Omental fat pad (tissue), 4 donors: ENCODE measurements at places on chromosomes 3 and 15.

DNA sequence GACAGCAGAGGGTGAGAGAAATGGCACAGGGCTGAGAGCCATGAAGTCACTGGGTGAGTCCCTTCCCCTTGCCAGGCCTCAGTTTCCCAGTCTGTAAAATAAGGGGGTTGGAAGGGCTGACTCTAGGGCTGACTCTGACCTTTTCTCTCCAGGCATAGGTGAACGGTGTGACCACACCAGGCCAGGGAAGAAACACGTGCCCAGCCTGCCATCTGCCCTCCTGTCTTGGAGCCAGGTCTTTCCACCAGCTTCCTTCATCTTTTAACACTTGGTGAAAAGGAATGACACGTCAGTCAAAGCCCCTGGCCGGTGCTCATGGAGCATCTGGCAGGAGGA lies 74.4 kb downstream of the CPN2 start:
- DNase-seq, result no peak

DNA sequence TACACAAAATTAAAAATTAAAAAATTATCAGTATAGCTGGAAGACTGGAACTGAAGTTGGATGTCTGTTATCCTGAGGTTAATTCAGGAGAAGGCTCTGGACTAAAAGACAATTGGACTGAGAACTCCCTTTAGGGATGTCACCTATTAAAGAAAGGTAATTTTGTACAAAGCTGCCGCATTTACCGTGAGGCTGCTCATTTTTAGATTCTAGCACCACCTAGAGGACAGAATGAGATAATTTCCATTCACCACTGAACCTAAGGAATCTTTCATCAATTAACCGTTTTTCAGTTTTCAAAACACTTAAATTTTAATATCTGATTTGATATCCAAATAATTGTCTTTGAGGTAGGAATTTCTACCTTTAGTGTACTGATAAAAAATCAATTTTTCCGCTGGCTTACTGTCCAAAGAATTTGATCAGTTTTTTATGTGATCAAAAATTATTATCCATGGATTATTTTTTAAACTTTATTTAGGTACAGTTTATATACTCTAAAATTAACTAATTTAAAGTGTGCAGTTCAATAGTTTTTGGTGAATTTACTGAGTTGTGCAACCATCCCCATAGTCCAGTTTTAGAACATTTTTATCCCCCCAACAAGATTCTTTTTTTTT lies 106.7 kb upstream of the TNIK start:
- no peak for DNase-seq

DNA sequence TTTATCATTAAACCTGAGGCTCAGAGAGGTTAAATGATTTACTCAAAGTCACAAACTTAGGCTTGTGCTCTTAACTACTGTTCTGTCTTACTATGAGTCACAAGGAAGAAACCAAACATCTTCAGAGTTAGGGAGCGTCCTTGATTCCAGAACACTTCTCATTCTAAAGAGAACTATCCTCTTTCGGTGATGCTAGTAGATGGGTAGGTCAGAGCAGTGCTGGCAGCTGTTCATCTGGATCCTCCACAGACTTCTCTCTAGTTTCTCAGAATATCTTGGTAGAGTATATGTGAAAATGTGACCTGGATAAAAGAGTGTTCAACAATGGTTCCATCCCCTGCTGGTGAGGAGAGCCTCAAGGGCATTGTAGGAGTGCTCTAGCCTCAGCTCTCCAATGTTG lies 3.3 kb downstream of the ARL6IP5 start:
- DNase-seq, result no peak

DNA sequence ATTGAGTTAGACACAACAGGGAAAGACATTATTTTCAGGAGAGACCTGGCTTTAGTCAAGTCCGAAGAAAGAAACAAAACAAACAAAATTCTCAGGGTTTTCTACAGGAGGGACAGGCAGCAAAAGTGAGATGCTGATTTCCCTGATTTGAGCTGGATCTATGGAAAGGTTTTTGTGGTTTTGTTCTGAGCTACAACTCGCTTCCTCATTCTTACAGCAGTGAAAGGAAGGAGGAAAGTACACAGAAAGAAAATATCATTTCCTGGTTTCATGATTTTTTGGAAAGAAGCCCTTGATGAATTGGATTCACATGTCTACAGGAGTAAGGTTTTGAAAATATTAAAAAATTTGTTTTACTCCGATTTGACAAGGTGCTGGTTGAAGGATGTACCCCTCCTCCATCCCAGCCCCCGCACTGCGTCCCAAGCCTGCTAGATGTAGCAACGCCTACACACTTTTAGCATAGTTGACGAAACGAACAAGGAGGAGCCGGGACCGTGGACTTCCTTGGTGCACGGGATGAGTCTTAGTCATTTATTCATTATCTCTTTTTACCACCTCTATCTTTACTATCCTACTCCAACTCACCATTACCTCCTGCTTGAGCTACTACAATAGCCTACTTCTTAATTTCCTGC lies 10.8 kb downstream of the PRICKLE2 start:
- DNase-seq, result peak; percentile 70

GRCh38 chr3:45659661-45660566 lies 29.3 kb upstream of the SACM1L start:
- DNase-seq, result no peak

GRCh38 chr15:69797051-69797595 lies 300.6 kb downstream of the TLE3 start:
- no peak for DNase-seq

DNA sequence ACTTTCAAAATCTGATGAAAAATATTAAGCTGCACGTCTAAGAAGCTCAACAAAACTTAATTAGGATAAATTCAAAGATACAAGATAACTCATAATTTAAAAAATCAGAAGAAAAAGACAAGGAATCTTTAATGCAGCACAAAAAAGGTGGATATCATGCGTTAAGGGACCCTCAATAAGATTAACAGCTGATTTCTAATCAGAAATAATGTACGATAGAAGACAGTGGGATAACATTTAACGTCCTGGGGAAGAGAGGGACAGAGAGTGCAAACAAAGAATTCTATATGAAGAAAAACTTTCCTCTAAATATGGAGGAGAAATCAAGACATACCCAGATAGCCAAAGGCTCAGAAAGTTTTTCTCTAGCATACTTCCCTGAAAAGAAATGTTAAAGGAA lies 519.5 kb downstream of the PYDC2 start:
- no peak for DNase-seq

- no peak for DNase-seq
These were observed 68.0 kb upstream of the WNT7A start for GRCh38 chr3:13947912-13948311.

DNA sequence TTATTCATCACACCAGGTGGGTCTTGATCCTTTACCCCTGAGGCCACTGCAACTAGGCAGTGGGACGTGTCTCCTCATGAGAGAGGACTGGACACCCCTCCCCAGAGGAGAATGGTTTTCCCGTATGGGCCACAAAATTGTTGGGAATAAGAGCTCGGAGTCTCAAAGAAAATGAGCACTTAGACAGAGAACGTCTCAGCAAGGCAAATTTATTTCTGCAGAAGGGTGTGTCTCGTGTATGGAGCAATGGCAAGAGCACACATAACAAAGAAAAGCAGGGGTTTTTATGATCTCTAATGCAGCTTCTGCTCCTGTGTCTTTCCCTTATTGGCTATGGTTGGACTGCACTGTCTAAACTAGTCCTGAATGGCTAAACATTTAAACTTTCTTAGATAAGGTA lies 803.5 kb downstream of the PLOD2 start:
- no peak for DNase-seq

DNA sequence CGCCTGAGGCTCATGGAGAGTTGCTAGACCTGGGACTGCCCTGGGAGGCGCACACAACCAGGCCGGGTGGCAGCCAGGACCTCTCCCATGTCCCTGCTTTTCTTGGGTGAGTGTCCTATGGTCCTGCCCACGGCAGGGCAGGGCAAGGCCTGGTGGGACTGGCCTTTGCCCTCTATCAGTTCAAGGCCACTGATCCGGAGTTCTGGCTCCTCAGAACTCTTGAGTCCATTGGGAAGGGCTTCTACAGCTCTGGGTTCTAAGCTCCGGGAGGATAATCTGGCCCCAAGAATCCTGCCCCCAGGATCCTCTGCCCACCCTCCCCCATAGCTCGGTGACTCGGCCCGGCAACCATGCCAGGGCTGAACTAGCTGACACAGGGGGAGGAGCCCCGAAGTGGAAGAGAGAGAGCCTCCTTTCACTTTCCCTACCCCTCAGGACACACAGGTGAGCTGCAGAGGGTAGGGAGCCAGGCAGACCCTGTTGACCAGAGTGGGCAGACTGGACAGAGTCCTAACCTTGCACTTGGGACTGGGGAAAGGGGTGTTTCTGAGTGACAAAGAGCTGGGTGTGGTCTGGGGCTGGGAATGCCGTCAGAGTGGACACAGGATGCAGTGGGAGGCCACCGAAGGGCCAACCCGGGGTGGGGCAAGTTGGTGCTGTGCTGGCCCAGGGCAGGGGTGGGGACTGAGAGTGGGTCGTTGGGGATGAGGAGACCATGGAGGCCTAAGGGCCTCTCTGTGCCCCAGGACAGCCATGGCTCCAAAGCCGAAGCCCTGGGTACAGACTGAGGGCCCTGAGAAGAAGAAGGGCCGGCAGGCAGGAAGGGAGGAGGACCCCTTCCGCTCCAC lies 664 bp downstream of the PARP3 start:
- peak; percentile 25 for DNase-seq

DNA sequence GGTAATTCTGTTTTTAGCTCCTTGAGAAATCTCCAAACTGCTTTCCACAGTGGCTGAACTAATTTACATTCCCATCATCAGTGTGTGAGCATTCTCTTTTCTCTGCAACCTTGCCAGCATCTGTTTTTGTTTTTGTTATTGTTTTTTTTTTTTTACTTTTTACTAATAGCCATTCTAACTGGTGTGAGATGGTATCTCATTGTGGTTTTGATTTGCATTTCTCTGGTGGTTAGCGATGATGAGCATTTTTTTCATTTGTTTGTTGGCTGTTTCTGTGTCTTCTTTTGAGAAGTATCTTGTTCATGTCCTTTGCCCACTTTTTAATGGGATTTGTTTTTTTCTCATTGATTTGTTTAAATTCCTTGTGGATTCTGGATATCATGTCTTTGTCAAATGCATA lies 129.7 kb upstream of the ABHD17C start:
- DNase-seq, result no peak

- no peak for DNase-seq
These were observed 528 bp downstream of the RBPMS2 start for GRCh38 chr15:64774629-64775493.

- no peak for DNase-seq
These were observed 722.3 kb upstream of the LMCD1 start for GRCh38 chr3:7779331-7779730.

- DNase-seq, result no peak
These were observed 7.0 kb downstream of the CRYGS start for GRCh38 chr3:186536883-186537844.

DNA sequence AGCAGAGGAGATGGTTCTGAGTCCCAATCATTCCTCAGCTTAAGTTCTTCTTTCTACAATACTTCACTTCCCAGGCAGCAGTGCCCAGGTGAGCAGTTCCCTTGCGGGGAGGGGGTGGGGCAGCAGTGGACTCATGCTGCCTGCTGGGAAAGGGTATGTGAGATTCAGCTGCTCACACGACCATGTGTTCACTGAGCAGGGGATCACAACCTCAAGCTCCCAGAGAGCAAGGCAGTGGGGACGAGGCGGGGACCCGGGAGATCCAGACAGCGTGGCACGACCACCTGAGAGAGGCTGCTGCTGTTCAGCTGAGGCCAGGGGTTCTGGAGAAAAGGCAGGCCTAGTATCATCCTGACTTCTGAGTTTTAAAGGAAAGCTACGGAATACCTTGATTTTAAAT lies 166.6 kb downstream of the XXYLT1 start:
- no peak for DNase-seq

GRCh38 chr3:110381992-110382391 lies 689.6 kb upstream of the NECTIN3 start:
- DNase-seq, result no peak

DNA sequence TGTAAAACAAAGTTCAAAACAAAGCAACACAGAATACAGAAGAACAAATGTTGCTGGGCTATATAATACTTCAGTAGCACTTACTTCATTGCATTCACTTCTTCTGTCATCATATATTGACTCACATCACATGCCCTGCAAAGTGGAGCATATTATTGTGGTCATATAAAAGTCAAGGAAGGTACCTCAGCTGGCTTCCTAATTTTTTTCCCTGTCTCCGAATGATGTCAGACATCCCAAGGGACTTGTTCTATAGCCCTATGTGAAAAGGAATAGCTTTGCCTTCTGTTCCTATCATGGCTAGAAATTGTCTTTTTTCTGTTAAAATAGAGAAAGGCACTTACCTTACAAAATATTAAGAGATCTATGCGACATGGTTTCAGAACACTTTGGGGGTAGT lies 109.4 kb downstream of the LRTM1 start:
- DNase-seq, result no peak

- no peak for DNase-seq
These were observed 320.2 kb upstream of the MME start for GRCh38 chr3:154759966-154760365.

DNA sequence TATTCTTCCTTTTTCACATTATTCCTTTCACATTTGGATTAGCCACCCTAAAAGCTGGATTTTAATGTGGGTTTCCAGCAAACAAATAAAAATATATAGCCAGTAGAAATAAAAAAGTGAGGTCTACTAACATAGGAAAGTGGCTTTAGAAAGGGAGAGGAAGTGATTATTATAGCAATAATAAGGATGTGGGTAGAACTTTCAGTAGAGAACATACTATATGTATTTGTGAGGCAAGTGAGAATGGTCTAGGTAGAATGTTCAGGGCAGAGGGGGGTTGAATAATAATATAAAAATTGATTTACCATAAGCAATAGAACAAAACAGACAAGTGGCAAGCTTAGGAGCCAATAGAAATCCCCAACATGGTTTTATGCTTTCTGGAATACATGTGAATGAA lies 88.6 kb downstream of the NR1I2 start:
- no peak for DNase-seq

DNA sequence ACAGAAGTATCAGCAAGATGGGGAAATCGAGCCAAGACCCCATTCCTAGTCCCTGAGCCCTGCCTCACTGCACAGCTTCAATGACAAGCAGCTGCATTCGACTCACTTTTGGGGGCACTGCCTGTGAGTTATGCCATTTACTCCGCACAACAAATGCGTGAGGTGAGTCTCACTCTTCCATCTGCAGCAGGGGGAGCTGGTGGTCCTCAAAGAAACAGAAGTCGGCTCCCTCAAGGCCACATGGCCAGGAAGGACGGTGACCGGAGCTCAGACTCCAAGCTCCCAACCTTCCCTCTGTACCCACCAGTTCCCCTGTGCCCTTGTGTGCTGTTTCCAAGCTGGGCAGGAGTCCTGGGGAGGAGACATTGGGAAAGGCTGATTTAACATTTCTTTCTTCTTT lies 127.7 kb upstream of the IQSEC1 start:
- DNase-seq, result no peak
